Activated naive CD8-positive, alpha-beta T cell treated with anti-CD3 and anti-CD28 coated beads, Interleukin-2, amount 10 ng/mL, durations not matched to agents 7 days and 5 days (primary cell): ENCODE measurements at places on chromosomes 1 and 21. TPM values are rescaled to one million over a fixed set of nuclear protein-coding genes. Genes with fewer than 3 reads are reported as not detected.

- no peaks in the 10 kb centered on the region for H3K4me1 ChIP-seq
- peaks cover 4% of the 10 kb centered on the region for H3K36me3 ChIP-seq
- H3K4me3 ChIP-seq, result no peak overlapping the region
- H3K27ac ChIP-seq, result no peak overlapping the region
- no peaks in the 10 kb centered on the region for H3K27me3 ChIP-seq
These were observed 288.4 kb downstream of the SMYD3 start for GRCh38 chr1:246218686-246219085.

GRCh38 chr1:226026833-226027232, 27.7 kb upstream of the SDE2 start:
- DNase-seq, result no peak
- no peak overlapping the region for H3K27ac ChIP-seq
- no peaks in the 10 kb centered on the region for H3K4me1 ChIP-seq

GRCh38 chr1:162861101-162861500, at the start of gene CCDC190:
Gene CCDC190, minus strand, starts transcription at chr1:162861175. Its CDS starts 1,529 bp downstream, at chr1:162859646.
- peaks cover 7% of the 10 kb centered on the region for H3K27me3 ChIP-seq
- no peaks in the 10 kb centered on the region for H3K36me3 ChIP-seq
- no peaks in the 10 kb centered on the region for H3K4me1 ChIP-seq
- no peak within 1 kb of the TSS for H3K4me3 ChIP-seq
- no peak within 1 kb of the TSS for H3K27ac ChIP-seq

DNA sequence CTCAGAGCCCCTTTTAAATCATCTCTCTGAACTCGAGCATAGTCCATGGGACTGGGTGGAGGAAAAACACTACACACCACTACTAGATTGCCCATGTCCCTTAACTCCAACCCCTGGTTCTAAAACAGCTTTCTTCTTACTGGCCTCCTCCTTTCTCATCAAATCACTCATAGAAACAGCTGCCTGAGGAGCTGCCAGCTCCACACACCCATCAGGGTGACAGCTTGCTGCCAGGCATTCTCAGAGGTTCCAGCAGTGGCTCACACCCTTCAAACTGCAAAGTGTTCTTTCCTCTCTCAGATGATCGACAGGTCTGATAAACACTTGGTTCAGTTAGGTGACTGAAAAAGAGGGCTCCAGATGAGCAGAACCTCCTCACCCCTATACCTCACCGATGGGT, 543.0 kb upstream of the PLXNA2 start:
- no peak for DNase-seq
- H3K4me1 ChIP-seq, result no peaks in the 10 kb centered on the region
- no peak overlapping the region for H3K4me3 ChIP-seq
- no peaks in the 10 kb centered on the region for H3K36me3 ChIP-seq

- peaks cover 12% of the 10 kb centered on the region for H3K4me1 ChIP-seq
- H3K27me3 ChIP-seq, result peaks cover 79% of the 10 kb centered on the region
- no peak overlapping the region for H3K4me3 ChIP-seq
- peak; percentile 45 for DNase-seq
- H3K27ac ChIP-seq, result peak overlapping the region; percentile 48
These were observed 2.4 kb upstream of the SIM2 start for GRCh38 chr21:36696390-36697059.

DNA sequence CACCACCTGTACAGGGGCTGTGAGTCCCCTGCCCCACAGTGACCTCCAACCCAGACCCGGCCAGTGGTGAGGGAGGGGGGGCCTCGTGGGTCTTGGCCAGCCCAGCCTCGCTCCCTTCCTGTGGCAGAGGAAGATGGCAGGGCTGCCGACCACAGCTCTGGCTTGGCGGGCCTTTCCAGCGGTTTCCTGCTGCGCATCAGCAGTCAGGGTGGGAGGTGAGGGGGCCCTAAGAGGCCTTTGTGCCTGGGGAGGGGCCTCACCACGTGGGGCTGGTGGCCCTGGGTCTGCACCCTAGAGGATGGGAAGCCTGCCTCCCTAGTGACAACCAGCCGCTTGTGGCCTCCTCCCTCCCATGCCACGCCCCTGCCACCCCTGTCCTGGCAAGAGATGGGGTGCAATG, 72.6 kb upstream of the ARHGEF16 start:
- no peak overlapping the region for H3K27ac ChIP-seq
- H3K36me3 ChIP-seq, result no peaks in the 10 kb centered on the region
- DNase-seq, result no peak
- H3K27me3 ChIP-seq, result no peaks in the 10 kb centered on the region

Gene LDLRAD1
- not detected for total RNA-seq
